Heart right ventricle (tissue), 16 donors: ENCODE measurements at places on chromosomes 12 and 14. TPM values are rescaled to one million over a fixed set of nuclear protein-coding genes. Genes with fewer than 3 reads are reported as not detected.

The DLGAP5 gene
- total RNA-seq = not detected

GRCh38 chr12:108282676-108283075, 56.4 kb downstream of the CMKLR1 start:
- H3K27me3 ChIP-seq = no peaks in the 10 kb centered on the region
- no peak overlapping the region for H3K4me3 ChIP-seq
- H3K27ac ChIP-seq = no peak overlapping the region
- no peaks in the 10 kb centered on the region for H3K36me3 ChIP-seq

The KRT6C gene
- total RNA-seq = not detected

DNA sequence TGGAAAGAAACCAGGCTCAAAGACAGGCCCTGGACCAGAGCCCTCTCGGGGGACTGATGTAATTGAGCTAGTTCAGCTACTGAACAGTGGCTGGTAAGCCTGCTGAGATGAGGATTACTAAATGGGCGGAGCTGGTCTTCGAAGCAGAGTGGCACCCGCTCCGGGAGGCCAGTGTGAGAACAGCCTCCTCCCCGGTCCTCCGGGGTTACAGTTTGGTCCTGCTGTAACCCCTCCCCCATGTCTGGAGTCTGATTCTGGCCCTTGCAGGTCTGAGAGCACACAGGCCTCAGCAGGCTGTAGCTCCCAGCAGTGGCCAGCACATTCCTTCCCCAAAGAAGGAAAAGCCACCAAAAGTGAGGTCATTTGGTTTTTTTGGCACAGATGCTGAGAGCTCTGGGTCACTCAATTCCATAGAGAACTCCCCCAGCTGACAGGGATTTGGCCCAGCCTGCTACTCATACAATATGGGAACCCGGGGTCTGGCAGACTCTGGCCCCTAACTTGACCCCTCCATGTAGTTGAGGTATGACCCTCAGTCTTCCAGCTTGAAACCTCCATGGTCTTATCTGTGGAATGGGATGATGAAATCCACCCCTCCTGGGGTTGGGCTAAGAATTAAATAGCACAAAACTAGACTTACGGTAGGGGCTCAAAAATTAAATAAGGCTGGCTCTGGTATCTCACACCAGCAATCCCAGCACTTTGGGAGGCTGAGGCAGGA, 39.0 kb downstream of the ACTN1 start:
- H3K4me3 ChIP-seq = no peak overlapping the region
- H3K4me1 ChIP-seq = peaks cover 100% of the 10 kb centered on the region
- no peaks in the 10 kb centered on the region for H3K36me3 ChIP-seq
- H3K27ac ChIP-seq = peak overlapping the region; percentile 89
- H3K27me3 ChIP-seq = no peaks in the 10 kb centered on the region

DNA sequence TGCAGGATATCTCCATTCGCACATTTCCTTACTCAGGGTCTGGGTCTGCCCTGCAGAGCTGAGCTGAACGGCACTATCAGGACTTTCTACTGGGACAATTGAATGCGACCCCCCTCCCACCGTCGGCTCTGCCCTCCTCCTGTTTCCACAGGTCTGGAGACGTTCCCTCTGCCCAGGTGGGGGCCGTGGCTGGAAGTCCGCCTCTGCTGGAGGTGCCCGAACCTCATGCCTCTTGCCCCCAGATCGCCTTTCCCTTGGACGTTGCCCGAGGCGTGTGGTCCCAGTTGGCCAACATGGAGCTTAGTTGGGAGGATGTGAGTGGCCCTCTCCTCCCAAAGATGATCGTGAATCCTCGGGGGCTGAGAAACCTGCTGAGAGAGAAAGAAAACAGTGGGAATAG, 21.2 kb upstream of the KLC1 start:
- H3K4me1 ChIP-seq = peaks cover 11% of the 10 kb centered on the region
- no peaks in the 10 kb centered on the region for H3K27me3 ChIP-seq
- no peaks in the 10 kb centered on the region for H3K36me3 ChIP-seq

The NR1H4 gene
- total RNA-seq = not detected

- H3K4me1 ChIP-seq = no peaks in the 10 kb centered on the region
- no peak for DNase-seq
- H3K27me3 ChIP-seq = no peaks in the 10 kb centered on the region
- H3K4me3 ChIP-seq = no peak overlapping the region
Measured at GRCh38 chr14:83058068-83058467, 1524.4 kb upstream of the SEL1L start.
